ENCODE measurements at places on chromosomes 1 and 21. TPM values are rescaled to one million over a fixed set of nuclear protein-coding genes. Genes with fewer than 3 reads are reported as not detected.

- DNase-seq = no peak
Measured at GRCh38 chr21:15508554-15508953, 221.2 kb upstream of the USP25 start.

GRCh38 chr1:46188295-46189030 is 9.8 kb downstream of the POMGNT1 start:
- DNase-seq = no peak

OR6N1 gene
- total RNA-seq = not detected

- DNase-seq = no peak
Measured at GRCh38 chr1:86750076-86750475, 45.7 kb downstream of the SH3GLB1 start.

HLX gene
- 0.50 TPM for total RNA-seq

- no peak for DNase-seq
Measured at GRCh38 chr1:52502789-52503188, 50.1 kb downstream of the TUT4 start.

GRCh38 chr1:244955661-244956060 is 91.3 kb upstream of the HNRNPU start:
- DNase-seq = no peak

WDR47 gene
- total RNA-seq = 6.7 TPM

DNA sequence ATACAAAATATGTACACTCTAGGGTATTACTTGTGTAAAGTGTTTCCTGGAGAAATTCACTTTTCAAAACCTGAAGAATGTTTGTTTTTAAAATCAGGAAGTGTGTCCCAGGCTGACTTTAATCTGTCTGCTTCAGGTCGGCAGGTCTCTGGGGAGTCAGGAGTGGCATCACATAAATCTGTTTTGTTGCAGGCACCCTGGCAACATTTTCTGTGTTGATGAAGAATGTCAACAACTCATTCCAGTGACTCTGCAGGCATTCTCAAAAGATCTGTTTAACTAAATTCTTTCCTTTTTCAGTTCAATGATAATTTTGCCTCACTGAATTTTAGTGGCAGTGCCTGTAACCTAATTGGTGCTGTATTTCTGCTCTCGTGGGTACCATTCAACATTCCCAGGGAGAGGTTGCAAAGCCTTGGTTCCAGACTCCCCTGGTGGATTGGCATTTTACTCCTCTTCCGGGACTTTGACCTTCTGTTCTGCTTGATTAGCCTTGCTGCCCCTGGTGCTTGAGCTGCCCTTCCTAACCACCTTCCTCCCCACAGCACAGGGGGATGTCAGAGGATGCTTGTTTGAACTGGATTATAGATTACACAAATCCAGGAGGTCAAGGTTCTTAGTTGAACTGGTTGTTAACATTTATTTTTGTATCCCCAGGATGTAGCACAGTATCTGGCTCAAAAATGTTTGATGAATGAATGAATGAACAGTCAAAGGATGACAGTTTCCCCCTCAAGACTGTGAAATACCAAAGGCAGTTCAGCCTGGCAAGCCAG is 55.4 kb upstream of the LPGAT1 start:
- DNase-seq = no peak

SH2D1B gene
- not detected for total RNA-seq

ATP1A4 gene
- 0.61 TPM for total RNA-seq

GRCh38 chr1:111513410-111514020 is 10.1 kb upstream of the ADORA3 start:
- DNase-seq = no peak

FCRL4 gene
- total RNA-seq = not detected

SAMSN1 gene
- total RNA-seq = 3.0 TPM

LCE1D gene
- total RNA-seq = not detected

PLA2G5 gene
- total RNA-seq = not detected

GRCh38 chr1:236292425-236292824 is 10.7 kb upstream of the ERO1B start:
- no peak for DNase-seq

KCNN3 gene
- total RNA-seq = 3.0 TPM

- no peak for DNase-seq
Measured at GRCh38 chr1:147223740-147224615, 1.2 kb downstream of the FMO5 start.

DNA sequence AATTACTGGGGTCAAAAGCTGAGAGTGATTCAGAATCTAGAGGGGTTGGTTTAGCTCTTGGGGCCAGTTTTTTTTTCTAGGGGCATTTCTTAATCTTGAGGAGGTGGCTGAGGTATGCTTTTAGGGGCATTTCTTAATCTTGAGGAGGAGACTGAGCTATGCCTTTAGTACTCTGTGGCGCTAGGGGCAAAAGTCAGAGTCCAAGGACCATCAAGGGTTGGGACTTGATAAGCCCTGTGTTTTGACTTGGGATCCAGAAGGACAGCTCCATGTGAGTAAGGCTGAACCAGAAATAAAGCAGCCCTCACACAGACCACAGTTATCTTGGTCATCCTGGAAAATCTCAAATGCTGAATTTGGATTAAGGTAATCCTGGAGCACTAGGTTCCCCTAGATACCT is 3.9 kb upstream of the CNIH3 start:
- no peak for DNase-seq

- no peak for DNase-seq
Measured at GRCh38 chr1:81498471-81499462, 302.0 kb upstream of the ADGRL2 start.
